NCI-H82 (cell line): ENCODE measurements at places on chromosomes 16 and 17.

- no peak for DNase-seq
Measured at GRCh38 chr17:78442648-78443218, 64.3 kb downstream of the PGS1 start.

GRCh38 chr17:39134878-39135277 lies 16.6 kb downstream of the PLXDC1 start:
- DNase-seq: peak; percentile 17

DNA sequence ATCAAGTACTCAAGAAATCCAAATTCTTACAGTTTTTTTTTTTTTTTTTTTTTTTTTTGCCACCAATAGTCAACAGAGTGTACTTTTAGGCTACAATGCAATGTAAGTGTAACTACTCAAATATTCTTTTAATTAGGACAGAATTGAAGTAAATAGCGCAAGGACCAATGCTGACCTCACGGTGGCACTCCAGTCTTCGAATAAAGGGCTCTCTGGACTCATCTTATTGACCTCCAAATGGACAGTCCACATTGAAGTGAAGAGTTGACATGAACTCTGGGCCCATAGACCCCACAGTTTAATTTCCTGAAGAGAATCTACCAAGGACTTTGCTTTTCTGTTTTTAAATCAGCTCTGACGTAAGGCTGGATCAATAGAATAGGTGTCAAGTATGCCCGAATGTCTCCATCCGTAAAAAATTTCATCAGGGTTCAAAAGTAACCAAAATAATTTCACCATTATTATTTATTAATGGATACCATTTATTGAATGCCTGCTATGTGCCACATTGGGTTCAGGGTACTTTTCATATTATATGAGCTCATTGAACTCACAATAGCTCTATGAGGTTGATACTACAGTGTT lies 7.3 kb upstream of the DDX52 start:
- DNase-seq: peak; percentile 53

GRCh38 chr17:60671482-60671881 lies 6.2 kb upstream of the BCAS3 start:
- DNase-seq: no peak

GRCh38 chr16:24322106-24322505 lies 66.0 kb downstream of the CACNG3 start:
- no peak for DNase-seq

DNA sequence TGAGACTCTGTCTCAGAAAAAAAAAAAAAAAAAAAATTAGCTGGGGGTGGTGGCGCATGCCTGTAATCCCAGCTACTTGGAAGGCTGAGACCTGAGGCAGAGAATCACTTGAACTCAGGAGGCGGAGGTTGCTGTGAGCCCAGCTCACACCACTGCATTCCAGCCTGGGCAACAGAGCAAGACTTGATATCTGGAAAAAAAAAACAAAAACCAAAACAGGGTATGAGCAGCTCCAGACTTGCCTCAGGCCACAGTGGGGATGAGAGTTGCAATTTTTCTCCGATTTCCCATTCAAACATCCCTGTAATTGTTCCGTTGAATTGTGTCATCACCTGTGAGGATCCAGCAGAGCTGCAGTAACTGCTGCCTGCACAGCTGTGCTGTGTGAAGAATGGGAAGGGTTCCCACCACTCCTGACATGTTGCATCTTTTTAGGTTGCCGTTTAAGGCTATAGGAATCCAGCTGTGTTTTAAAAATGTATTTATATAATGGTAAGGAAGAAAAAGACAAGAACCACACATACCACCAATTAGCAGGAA lies 150.0 kb downstream of the VPS53 start:
- DNase-seq: no peak

DNA sequence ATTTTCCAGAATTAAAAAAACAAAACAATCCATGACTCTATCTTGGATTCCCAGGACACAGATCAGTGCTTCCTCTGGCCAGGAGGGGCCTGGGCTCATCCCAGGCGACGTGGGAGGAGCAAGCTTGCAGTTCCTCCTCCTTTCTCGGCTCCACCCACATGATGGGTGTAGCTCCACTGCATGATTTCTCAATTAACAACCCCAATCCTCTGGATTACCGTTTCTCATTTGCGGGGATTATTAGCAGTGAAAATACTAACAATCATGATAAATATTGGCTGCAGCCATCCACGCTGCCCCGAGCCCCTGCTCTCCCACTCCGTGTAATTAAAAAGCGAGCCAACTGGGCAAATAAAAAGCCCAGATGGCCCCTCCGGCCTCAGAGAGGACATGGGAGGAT lies 46.4 kb upstream of the SDK2 start:
- peak; percentile 74 for DNase-seq

DNA sequence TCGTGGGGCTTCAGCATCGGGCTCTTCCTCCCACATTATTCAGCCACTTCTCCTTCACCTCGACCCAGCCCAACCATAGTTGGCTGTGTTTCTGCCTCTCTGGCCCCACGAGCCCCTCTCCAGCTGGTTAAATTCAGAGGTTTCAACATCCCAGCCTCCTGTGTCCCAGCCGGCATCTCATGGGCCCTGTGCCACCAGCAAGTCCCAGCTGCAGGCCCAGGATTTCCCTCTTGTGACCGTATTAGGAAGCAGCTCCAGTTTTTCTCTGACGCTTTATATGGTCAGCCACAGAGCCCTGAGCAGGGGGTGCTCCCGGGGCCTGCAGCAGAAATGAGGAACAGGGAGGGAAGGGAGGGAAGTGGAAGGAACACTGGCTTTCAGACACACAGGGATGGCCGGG lies 27.4 kb downstream of the MYH11 start:
- DNase-seq: peak; percentile 8

- DNase-seq: no peak
Measured at GRCh38 chr16:58458606-58459343, 41.2 kb upstream of the NDRG4 start.

DNA sequence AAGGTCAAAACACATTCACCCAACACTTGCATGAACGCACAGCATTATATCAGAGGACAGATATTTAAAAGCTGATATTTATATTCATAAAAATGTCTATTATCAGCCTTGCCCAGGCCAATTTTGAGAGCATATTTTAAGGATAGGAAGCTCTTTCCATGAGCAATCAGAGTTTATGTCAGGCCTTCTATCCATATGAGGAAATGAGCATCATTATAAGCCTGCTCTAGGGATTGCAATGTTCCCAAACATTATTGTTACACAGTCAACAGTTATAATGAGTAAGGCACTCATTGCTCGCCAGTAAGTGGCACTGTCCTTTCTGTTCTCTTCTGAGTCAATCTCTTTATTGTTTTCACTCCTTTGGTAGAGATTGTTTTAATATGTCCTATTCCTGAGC lies 37.7 kb upstream of the DYNLRB2 start:
- no peak for DNase-seq

DNA sequence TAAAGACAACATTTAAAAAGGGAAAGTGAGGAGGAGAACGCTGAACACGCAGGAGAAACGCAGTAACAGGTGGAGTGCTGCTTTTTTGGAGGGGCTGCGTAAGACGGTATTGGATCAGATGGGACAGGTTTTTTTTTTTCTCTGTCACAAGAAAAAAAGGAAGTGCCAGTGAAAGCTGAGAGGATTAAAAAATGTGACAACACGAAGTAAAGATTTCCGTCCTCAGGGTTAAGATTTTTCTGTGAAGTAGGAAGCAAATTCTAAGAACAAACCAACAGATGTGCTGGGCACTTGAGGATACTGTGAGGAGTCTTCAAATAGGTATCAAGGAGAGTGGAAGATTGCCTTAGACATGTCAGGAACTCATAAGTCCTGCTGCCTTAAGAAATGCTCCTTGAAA lies 5.8 kb upstream of the ABCA9 start:
- DNase-seq: no peak

- no peak for DNase-seq
Measured at GRCh38 chr17:74752415-74752814, 4.0 kb downstream of the NHERF1 start.

GRCh38 chr17:64449545-64449944 lies 630 bp downstream of the MILR1 start:
- no peak for DNase-seq

- peak; percentile 35 for DNase-seq
Measured at GRCh38 chr17:57405491-57406072, 149.3 kb downstream of the MSI2 start.

DNA sequence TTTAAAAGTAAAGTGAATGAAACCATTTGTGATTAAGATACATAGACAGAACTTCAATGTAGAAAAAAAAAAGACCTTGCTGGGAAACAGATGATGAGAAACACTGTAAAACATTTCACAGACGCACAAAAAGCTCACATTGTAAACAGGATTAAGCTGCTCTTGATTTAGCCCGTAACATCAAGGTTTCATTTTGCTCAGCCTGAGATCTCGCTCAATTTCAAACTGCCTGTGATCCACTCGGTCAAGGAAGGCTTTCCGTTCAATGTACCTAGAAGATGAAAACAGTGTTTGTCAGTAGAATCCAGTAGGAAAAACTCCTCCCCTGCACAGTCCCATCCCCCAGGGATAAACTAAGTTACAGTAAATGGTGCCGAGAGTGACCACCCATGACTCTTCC lies 42.3 kb upstream of the BCAR1 start:
- DNase-seq: no peak

- no peak for DNase-seq
Measured at GRCh38 chr17:82871056-82871775, 31.4 kb upstream of the ZNF750 start.

- DNase-seq: peak; percentile 90
Measured at GRCh38 chr17:44956998-44957981, 9.7 kb upstream of the KIF18B start.

DNA sequence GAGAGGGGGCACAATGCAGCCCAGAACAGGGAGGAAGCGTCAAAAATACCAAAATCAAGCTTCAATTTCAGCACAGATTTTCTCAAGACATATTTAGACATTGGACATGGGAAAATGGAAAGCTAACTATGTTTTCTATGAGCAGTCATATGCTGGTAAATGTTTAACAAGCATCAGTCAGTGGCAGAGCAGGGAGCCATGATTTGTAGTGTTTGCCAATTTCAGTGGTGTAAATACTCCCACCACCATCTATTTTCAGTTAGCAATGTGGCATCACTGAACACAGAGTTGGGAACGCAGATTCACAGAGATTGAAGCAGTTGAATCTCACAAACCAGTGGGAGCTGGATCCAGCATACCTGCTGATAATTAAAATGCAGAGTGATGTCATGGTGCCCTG lies 24.6 kb upstream of the MYOCD start:
- DNase-seq: no peak
